ENCODE measurements at places on chromosomes 16 and 17. TPM values are rescaled to one million over a fixed set of nuclear protein-coding genes. Genes with fewer than 3 reads are reported as not detected.

The KRTAP2-3 gene
- not detected for total RNA-seq

The TLCD3B gene
- total RNA-seq: 26.9 TPM

- no peak for DNase-seq
These were observed 849 bp downstream of the CAPN15 start for GRCh38 chr16:528111-529011.

The SPATA32 gene
- not detected for total RNA-seq

The EPOP gene
- 4.0 TPM for total RNA-seq

DNA sequence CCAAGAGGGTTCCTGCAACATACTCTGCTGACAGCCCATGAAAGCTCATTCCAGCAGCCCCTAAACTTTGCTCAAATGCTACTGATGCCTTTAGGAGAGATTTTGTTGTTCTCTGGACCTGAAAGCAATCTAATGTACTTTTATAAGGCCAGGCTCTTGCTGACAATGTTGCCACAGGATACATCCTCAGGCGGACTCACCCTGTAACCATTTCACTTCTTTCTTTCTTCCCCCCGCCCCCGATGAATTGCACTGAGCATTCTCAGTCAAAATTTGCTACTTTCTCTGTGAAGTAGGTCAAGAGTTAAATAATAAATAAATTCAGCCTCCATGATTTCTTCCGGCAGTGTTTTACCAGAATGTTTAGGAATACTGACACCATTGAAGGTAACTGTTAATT, 1.5 kb downstream of the GAS7 start:
- no peak for DNase-seq

The ANKS4B gene
- total RNA-seq: 0.13 TPM

The HAP1 gene
- total RNA-seq: 3.8 TPM

DNA sequence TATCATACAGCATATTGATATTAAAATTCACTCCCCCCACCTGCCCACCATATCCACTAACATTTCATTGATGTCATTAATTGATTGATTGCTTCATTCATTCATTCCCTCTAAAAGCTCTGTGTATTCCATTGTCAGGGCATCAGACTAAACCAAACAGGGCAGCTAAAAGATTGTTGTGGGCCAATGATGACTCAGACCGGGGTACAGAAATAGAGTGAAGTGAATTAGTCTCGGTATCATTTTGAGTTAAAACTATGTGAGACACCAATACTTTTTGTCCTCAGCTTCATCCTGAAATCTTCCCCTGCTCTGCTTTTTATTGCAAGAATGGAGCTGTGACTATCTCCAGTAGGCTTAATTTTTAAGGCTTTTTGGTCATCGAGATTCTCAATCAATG, 868.3 kb downstream of the CDH11 start:
- DNase-seq: no peak

DNA sequence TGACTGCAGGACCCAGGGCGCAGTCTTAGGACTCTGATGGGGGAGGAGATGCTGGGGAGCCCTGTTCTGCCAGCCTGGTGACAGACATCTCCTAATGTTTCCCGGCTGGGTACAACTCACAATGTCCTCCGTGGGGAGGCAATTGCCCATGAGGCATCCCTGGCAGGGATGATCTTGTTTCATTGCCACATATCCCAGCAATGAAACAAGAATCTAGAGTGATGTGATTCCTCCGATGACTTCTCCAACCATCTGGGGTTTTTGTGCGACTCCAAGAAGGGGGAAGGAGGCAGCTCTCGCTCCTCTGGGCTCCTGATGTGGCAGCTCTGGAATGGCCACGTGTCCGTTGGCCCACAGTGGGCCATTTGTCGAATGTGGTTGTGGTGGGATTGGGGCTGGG, 255.8 kb downstream of the SEC14L1 start:
- DNase-seq: no peak

DNA sequence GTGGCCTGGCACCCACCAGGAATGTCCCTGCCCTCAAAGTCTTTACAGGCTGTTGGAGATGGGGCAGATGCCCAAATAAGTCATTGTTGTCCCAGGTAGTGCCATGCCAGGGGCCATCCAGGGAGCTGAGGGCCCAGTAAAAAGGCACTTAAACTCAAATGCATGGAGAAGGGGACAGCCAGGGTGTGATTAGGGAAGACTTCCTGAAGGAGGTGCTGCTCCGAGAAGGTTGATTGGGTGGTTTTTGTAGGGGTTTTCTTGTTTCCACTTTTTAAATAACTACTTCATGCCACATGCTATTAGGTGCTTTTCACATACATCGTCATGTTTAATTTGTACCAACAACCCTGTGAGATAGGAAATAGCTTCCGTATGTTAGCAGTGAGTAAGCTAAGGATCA, 66.9 kb downstream of the RAI1 start:
- no peak for DNase-seq

DNA sequence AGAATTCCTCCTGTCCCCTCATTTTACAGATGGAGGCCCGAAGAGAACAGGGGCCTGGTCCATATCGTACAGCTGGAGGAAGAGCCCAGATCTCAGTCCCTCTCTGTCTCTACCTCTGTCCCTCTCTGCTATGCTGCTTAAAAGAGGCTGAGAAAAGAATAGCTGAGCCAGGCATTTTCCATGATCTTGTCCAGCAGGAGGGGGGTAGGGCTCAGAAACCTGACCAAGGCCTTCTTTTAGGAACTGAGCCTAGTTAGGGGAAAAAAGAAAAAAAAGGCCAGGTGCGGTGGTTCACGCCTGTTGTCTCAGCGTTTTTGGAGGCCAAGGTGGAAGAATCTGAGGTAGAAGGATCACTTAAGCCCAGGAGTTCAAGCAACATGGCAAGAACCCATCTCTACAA, 84.2 kb downstream of the MGAT5B start:
- DNase-seq: no peak

- no peak for DNase-seq
These were observed 51.5 kb downstream of the HIC1 start for GRCh38 chr17:2106308-2106955.

GRCh38 chr17:15194859-15195277, 70.3 kb downstream of the PMP22 start:
- no peak for DNase-seq

DNA sequence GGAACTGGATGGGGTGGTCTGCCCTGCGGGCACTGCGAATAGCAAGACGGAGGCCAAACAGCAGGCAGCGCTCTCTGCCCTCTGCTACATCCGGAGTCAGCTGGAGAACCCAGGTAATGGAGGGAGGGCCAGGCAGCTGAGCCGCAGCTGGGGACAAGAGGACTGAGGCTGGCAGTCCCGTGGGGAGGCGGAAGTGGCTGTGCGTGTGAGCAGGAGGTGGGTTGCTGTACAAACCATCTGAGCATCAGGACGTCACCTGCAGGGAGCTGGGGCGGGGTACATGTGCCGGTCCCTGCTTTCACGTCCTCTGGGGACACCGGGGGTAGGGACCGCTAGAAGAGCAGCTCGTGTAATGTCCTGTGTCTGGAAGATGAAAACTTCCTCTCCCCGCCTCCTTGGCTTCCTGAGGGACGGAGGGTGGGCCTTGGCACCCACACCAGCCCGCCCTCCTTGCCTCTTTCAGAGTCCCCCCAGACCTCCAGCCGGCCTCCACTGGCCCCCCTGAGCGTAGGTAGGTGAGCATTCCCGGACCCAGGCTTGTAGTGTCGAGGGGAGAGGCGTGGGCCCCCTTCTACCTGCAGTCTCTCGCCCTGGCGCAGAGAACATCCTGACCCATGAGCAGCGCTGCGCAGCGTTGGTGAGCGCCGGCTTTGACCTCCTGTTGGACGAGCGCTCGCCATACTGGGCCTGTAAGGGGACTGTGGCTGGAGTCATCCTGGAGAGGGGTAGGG, 3.7 kb downstream of the ADAD2 start:
- no peak for DNase-seq

DNA sequence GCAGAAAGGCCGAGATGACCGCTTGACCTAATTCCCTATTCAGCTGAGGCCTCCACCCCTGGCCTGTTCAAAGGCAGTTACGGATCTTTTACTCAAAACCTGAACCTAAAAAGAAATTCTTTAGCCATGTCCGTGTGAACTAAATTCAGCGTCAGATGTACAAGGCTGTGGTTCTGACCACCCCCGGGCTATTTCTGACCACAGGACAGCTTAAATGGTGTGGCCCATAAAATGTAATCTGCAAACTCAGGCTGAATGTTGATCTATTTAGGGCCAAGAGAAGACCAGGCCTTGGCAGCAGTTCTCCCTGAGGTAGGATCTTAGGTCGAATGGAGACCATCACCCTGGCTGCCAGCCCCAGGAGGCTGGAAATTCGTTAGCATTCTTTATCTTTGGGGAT, 485.5 kb downstream of the WWOX start:
- DNase-seq: no peak

The SYNGR2 gene
- 50.0 TPM for total RNA-seq

- no peak for DNase-seq
These were observed 106.9 kb upstream of the PIRT start for GRCh38 chr17:10944819-10945218.

DNA sequence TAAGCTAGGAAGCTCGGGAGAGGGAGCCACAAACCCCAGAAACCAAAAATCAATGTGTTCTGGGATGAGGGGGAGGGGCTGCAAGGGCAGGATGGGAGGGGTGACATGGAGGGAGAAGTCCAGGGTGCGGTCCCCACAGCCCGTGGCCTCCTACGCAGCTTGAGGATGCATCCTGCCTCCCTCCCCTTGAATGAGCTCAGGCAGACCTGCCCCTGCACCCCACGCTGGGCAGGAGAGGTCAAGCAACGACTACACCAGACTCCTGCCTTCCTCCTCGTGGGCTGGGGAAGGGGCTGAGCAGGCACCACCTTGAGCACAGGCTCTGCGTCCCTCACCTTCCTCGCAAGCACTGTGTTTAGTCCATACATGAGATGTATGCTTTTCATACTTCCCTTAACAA, 3.9 kb downstream of the ANKRD13B start:
- DNase-seq: peak; percentile 61

The RBBP6 gene
- 54.5 TPM for total RNA-seq

DNA sequence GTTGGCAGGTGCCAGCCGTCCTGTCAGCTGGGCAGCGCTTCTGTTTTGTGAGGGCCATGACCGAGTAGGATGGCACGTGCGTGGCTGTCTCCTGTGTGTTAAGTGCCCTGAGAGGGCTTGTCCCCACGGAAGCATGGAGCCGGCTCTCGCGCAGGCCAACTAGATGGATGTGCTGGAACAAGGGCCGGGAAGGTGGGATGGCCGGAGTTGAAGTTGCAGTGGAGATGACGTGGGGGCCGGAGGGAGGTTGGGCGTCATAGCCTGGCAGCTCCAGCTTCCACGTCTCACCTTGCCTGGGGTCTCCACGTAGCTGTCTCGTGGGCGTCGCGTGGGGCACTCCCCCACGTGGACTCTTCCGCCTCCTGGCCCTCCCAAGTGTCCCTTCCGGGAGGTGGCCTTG, 27.7 kb downstream of the TBCD start:
- DNase-seq: no peak

The RAMP2 gene
- 12.0 TPM for total RNA-seq

The KRT34 gene
- total RNA-seq: not detected

Data from H1 (cell line).